NB4 (cell line): ENCODE measurements at places on chromosomes 1 and 21.
A peak's percentile ranks its signal among the peaks of the same experiment; 100 is the strongest.

DNA sequence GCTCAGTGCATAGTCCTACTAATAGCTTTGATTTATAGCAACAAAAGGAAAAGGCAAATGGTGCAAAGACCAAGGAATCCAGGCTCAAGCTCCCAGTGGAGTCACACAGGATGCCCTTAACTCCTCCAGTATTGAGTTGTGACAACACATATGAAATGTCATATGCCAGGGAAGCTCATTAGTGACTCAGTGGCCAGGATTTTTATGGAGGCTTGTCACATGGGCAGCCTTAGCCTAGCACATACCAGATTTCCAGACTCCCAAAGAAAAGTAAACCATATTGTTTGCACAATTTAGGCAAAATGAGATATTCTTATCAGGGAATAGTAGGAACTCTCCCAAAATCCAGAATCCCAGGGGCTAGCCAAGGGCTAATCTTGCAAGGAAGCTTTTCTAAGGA is 129.2 kb downstream of the MAGI3 start:
- DNase-seq, result no peak

DNA sequence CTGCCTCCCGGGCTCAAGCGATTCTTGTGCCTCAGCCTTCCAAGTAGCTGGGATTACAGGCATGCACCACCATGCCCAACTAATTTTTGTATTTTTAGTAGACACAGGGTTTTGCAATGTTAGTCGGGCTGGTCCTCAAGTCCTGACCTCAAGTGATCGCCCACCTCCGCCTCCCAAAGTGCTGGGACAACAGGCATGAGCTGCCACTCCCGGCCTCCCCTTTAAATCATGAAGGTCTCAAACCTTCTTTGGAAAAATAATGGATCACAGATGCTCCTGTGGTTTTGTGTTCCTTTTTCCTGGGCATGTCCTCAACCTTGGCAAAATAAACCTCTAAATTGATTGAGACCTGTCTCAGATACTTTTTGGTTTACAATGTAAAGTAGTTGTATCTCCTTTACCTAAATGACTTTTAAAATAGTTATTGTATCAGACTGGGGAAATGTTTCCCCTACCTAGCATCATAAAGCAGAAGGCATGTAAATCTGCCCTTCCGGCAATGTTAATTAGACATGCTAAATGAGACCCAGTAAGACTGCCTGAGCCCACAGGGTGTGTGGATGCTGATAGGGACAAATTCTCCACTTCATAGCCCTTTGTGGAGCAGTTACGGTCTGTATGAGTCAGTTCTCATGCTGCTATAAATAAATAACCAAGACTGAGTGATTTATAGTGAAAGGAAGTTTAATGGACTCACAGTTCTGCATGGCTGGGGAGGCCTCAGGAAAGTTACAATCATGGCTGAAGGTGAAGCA is 27.8 kb downstream of the CBR1 start:
- peak; percentile 65 for DNase-seq

DNA sequence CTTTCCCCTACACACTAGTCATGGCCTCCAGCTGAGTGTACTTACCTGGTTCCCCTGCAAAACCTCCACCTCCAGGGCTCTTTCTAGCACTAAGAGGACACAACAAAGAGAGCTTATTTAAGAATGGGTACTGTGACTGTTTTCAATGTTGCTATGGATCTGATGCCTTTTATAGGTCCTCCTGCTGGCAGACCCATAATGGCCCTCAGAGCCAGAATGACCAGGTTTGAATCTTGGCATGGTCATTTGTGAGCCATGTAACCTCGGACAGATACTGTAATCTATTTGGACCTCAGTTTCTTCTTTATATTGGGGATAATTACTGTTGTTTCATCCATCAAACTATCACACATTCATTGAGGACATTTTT is 137.6 kb upstream of the USP24 start:
- DNase-seq, result no peak

GRCh38 chr1:83883979-83884378 is 115.0 kb downstream of the TTLL7 start:
- DNase-seq, result no peak

- no peak for DNase-seq
These were observed 836 bp upstream of the PRCC start for GRCh38 chr1:156766298-156767100.

DNA sequence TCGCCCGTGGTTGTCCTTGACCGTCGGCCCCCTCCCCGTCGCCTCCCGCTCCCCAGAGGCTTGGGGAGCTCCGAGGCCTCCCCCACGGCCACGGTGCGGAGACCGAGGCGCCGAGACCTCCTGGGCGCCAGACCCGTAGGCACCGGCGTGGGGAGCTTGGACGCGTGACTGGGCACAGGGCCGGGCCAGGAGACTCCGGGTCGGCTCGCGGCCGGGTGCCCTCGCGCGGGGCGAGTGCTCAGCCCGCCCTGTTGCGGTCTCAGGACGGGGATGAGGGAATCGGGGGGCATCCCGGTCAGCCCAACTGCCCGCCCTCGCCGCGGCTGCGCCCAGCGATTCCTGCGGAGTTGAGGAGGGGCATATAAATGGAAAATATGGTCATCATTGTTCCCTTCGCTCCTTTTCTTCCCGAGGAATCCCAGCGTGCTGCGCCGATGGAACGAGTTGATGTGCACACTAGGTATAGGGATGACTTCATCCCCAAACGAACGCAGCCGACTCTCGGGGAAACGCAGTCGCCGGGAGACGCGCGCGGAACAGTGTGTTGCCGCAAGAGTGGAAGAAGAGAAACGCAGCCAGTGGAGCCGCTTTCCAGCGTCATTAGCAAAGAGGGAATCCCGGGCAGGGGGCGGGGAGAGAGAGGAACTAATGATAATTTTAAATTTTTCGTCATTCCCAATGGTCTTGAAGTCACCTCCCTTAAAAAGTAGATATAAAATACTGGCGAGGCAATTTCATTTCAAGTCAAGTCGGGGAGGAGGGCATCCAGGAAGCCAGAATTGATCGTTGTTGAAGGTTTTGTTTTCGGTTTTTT is 747 bp upstream of the ENAH start:
- peak; percentile 44 for DNase-seq

- DNase-seq, result no peak
These were observed 436.8 kb upstream of the NR5A2 start for GRCh38 chr1:199590708-199591107.

GRCh38 chr1:13617773-13618172 is 34.1 kb downstream of the PDPN start:
- DNase-seq, result no peak

DNA sequence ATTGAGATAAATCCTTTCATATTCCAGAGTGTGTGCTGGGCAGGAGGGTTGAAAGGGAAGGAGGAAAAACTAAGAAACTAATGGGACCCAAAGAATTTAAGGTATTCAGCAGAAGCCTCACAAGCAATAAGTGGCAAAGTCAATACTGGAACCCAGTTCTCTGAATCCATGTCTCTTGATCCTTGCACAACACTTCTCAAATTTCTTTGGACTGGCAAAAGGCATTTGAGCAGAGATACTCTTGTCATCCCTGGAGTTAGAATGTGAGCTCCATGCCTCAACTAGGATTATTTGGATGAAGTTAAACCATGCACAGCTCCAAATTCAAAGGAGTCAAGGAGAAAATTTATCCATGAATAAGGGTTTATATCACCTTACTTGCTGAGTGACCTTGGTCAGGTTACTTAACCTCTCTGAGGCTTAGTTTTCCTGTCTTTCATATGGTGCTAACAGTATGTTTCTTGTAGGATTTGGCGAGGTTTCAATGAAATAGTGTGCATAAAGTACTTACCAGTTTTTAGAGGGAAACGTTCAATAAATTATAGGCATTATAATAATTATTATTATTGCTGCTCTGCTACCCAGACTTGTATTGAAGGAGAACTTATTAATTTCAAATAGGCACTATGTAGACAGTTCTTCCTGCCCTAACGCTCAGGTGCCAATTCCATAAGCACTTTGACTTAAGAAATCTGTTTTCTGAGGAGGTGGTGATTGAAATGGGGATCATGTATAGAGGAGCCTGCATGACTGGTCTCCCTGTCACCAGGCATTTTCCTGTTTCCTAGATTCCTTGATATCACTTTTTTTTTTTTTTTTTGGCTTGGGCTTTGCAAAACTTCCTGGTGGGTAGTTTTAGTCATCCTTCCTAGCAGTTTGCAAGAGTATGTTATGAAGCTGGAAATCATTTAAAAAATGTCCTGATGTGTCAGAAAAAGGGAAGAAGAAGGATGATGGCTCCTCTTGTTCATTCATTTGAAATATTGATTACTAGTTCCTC is 125.0 kb upstream of the JUN start:
- peak; percentile 20 for DNase-seq

GRCh38 chr1:37764414-37764825 is 500 bp downstream of the EPHA10 start:
- DNase-seq, result peak; percentile 72

DNA sequence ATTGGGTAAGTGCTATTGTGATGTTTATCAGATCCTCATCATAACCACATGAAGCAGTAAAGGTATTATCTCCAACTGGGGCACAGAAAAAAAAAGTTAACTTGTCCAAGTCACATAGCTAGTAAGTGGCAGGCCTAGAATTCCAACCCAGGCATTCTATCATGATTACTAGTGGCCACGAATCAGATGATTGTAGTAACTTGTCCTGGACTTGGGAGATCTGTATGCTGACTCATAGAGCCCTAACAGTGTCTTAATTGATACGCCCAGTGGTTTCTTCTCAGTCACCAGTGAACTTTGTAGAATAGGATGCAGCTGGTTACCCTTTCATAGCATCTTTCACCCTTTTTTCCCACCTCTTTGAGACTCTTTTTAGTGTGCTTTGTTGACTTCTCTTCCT is 91.1 kb upstream of the UBE2U start:
- no peak for DNase-seq

GRCh38 chr21:24955275-24955961 is 651.9 kb downstream of the MRPL39 start:
- DNase-seq, result no peak

DNA sequence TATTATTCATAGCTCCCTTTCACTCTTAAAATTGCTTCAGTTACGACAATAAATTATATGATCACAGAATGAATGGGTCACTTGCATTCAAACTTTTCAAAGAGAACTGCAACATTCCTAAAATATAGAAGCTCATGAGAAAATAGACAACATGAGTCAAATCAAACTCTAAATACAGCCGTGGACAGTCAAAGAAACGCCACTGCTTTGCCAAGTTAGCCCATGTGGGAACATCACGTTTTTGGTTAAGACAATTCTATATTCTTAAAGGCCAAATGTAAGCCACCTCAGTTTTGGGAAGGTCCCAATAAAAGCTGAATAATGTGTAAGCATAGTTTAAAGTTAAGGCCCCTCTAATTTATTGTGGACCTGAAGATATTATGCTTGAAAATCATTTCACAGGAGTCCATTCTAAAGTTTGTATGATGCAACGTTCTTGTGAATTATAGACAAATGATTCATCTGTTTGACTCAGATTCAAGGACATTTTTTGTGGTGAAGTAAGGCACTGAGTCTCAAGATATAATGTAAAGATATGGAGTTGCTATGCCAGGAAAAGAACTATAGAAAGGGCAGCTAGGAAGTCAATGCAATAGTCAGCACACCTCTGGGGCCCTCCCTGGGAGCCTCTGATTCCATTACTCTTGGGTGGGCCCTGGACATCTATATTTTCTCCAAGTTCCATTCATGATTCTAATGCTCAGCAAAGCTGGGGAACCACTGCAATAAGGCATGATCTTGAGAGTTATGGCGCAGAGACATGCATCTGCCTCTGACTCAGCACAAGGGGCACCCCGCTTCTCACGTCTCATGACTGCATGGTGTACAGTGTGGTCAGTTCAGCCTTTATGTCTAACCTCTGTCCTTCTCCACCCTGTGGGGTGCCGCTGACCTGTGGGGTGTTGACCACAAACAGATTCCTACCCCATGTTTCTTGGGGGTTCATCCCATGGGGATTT is 33.9 kb downstream of the ETS2 start:
- peak; percentile 55 for DNase-seq
